ENCODE measurements at places on chromosomes 12 and 14.

- ATAC-seq: no peak
Measured at GRCh38 chr12:3592856-3593625, 102.0 kb downstream of the PRMT8 start.

DNA sequence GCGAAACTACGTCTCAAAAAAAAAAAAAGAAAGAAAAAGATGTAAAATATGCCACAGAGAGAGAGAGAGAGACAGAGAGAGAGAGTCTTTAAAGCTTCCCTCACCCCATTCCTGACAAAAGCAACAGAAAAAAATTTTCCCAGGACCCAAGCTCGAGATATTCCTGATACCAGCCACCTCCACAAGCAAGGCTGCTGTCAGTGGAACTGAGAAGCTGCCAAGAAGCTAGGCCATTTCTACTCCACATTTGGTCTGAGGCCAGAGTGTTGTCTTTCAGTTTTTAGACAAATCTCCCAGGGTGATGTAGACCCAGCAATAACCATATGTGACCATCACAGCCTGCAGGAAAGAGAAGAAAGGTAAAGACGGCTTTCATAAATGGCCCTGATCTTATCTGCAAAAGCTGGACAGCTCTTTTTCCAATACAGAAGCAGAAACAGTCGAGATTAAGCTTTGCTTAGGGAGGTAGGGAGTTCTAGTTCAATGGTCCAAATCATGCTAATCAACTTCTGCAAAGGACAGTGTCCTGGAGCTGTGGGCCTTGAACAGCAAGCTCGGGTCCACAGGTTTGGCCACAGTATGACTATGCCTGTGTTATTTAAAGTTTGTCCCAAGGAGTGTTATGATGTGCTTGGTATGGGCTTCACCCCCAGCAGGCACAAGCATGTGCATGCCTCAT is 130.3 kb upstream of the NUDT4 start:
- peak; percentile 34 for ATAC-seq

DNA sequence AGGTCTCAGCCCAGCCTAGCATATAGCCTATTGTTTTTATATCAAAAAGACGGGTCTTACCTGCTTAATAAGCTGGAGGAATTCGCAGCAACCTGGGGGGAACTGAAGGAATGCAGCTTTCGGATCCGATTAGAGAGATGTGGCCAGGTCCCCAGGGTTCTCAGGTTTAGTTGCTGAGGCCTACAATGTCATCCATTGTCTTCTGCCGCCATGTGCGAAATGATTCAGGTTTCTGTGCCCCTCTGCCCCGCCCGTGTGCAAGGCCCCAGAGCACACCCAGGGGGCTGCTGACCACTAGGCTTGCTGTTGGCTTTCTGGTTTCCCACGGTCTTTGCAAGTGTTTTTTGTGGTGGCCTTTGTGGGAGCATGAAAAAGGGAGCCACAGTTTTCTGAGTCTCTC is 154.5 kb upstream of the TBX3 start:
- ATAC-seq: no peak

DNA sequence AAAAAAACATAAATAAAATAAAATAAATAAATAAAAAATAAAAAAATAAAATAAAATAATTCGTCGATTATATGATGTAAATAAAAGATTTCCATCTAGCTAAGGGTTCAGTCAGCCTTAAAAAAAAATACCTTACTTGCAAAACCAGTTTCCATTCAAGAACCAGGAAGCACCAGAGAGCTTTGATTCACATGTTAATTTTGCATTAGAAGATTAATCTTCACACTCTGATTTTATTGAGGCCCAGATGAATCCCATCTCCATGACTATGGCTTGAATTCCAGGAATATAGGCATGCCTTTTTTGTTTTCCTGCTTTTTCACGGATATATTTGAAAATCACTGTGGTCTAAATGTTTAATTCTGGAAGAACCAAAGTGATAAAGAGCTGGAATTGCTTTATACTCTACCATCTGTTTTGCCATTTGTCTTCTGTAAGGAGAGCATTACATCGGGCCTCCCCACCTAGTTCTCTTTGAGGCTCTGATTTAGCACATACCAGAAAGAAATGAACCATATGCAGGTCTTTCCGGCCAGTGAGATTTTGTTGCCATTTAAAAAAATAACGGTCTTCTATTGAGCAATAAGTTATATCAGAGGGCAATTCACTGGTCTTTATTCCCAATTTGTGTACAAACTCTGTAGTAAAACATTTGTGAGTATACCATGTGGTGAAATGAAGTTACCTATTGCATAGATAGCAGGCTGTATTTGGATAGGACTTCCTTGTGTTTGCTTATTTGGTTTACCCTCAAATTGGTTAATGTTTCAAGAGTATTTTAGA is 175.5 kb downstream of the AEBP2 start:
- no peak for ATAC-seq

GRCh38 chr12:16330560-16330959 is 16.9 kb upstream of the MGST1 start:
- ATAC-seq: no peak

GRCh38 chr14:68790644-68791077 is 2.2 kb downstream of the ZFP36L1 start:
- no peak for ATAC-seq

DNA sequence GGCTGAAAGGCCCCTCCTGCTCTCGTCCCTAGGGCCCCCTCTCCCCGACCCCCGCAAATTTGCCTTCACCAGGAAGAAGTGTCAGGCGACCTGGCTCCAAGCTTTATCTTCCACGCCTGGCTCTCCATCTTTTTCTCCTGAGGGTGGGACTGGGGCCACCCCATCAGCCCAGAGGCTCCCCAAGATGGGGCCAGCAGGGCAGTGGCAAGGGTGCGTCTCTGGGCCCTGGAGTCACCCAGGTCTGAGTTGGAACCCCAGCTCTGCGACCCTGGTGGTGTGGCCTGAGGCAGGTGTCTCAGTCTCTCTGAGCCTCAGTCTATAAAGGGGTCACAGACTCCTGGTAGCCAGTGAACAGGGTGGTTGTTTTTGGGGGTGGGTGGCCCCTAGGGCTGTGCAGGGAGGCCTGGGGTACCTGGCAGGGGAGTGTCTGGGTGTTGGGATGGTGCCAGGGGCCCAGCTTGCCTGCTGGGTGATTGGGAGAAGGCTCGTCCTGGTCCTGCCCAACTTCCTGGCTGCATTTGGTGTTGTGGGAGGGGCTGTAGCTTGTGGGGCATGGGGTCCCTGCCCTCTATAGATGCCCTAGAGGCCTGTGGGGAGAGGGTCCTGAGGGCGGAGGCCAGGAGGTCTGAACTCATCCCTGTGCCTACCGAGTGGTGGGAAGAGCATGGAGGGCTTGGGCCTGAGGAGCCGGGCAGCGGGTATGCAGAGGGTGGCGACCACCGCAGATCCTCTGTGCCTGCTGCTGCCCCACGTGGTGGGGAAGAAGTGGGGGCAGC is 7.6 kb downstream of the KIF26A start:
- ATAC-seq: no peak

- no peak for ATAC-seq
Measured at GRCh38 chr12:12216349-12217017, 50.4 kb downstream of the LRP6 start.

- ATAC-seq: no peak
Measured at GRCh38 chr12:93434256-93434865, 7.4 kb downstream of the UBE2N start.

- ATAC-seq: no peak
Measured at GRCh38 chr12:82665142-82665923, 21.4 kb upstream of the TMTC2 start.

DNA sequence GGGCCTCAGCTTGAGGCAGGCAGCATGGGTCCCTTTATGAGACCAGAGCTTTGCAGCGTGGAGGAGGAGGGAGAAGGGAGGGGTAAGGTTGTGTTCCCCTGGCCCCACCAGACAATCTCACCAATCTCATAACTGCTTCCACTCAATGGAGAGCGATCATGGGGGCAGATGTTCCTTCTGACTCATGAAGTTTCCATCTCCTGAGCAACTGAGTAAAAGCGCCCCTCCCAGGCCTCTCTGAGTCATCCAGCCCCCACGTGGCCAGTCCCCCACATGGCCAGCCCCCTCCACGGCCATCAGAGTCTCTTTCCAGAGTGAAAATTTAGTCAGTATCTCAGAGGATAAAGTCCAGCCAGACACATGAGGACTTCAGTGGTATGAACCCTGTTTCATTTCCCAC is 39.2 kb upstream of the PLXNC1 start:
- ATAC-seq: peak; percentile 84

DNA sequence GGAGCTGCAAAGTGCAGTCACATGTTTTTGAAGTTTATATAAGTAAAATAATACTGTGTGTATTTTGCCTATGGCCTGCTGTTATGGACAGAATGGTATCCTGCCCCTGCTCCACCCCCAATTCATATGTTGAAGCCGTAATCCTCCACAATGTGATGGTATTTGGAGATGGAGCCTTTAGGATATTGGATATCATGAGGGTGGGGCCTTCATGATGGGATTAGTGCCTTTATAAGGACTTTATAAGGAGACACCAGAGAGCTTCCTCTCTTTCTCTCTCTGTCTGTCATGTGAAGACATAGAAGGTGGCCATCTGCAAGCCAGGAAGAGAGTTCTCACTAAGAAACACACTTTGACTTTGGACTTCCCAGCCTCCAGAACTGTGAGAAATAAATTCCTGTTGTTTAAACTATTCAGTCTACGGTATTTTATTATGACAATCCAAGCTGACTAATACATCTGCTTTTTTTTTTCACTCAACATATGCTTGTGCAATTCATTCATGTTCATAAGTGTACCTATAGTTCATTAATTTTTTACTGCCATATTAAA is 3.1 kb upstream of the CHPT1 start:
- ATAC-seq: no peak

DNA sequence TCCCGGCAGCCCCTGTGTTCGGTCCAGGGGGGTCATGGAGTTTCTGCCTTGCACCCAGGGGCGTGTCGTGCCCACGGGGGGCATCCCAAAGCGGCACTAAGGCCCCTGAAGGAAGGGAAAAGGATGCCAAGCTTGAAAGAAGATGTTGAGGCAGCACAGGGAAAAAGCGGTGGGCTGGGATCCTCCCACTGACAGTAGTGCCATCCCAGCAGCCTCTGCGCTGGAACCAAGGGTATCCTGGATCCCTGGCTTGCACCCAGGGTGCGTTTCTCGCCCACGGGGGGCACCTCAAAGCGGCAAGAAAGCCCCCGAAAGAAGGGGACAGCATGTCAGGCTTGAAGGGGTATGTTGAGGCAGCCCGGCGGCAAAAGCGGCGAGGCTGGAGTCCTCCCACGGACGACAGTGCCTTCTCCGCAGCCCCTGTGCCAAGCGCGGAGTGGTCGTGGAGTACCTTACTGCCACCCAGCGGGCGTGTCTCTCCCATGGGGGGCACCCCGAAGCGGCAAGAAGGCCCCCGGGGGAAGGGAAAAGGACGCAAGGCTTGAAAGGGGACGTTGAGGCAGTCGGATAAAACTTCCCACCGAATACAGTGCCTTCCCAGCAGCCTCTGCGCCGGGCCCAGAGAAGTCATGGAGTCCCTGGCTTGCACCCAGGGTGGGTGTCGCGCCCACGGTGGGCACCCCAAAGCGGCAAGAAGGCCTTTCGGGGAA is 164.4 kb upstream of the ALG10B start:
- ATAC-seq: no peak

DNA sequence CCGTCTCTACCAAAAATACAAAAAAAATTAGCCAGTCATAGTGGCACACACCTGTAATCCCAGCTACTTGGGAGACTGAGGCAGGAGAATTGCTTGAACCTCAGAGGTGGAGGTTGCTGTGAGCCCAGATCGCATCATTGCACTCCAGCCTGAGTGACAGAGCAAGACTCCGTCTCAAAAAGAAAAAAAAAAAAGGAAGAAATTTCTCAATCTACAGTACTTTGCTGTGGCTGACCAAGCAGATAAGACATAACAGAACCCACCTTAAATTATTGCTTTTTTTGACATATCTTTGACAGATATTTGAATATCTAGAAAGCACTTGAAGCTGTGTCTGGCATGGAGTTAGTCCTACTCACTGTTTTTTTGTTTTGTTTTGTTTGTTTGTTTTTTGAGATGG is 34.9 kb upstream of the HNF1A start:
- ATAC-seq: no peak

- no peak for ATAC-seq
Measured at GRCh38 chr12:123801573-123802178, 39.6 kb downstream of the DNAH10 start.

DNA sequence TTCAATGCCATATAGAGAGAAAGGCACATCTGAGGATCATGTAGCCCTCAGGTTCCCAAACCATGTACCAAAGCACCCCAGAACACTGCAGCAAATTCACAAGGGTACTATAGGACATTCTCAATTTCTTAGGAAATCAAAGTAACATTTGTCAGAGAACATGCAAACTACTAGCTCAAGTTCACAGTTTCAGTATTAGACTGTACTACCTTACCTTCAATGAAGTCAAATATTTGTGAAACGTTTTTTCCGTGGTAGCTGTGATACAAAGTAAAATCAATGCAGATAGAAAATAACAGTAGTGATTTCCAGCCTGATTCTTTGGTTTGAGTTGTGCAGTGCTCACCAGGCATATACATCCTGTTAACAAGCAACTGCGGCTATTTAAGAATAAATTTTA is 197.1 kb downstream of the MED13L start:
- ATAC-seq: peak; percentile 86

DNA sequence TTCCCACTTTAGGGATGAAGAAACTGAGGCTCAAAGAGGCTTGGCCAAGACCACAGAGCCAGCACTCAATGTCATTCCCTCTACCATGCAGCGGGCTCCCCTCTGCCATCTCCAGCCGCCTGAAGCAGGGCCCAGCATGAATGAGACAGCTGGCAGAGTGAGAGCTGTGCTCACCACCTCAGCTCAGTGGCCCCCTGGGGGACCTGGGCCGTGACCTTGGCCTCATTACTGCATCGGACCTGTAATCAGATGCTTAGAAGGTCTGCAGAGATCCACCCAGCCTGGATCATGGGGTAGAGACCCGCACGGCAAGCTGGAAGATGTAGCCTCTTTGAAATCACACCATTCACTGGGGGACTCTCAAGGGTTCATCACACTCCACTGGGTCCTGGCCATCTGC is 22.7 kb upstream of the CORO1C start:
- ATAC-seq: no peak

DNA sequence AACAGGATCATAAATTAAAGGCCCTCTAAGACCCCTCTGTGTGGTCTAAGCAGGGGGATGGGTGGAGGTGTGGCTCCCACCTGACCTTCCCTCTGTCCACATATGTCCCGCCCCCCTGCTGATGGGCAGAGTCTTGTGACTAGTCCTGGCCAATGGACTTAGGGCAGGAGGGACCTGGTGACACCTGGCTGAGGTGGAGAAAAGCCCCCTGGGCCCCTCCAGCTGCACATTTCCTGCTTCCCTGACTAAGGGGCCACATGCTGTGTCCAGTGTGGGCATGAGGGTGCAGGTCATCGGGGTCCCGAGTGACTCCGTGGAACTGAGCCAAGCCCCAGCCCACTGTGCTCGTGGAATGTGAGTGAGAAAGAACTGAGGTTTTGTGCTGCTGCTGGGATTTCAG is 254.7 kb downstream of the ADGRD1 start:
- no peak for ATAC-seq
